SK-MEL-5 (cell line): ENCODE measurements at places on chromosomes 7 and 10.

DNA sequence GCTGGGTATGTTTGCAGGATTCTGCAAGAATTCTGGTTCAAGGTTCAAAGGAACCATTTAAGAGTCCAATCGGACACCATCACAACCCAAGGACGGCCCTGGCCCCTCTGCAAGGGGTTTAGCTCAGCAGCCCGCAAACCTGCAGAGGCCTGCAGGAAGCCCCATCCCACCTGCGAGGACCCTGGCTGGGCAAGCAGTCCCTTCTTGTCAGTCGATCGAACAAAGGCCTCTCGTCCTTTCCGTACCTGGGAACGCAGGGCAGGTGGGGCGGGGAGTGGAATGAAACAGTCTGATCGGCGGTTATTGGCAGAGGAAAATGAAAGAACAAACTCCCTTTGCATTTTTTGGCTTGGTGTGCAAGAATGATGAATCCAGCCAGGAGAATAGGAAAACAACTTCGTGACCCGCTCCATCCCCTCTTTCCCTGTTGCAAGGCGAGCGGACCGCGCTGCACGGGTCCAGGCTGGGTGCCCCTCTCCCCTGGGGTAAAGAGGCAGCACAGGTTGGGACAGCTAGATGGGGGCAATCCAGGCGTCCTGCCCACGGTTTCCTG is 73.7 kb downstream of the INSIG1 start:
- no peak for DNase-seq

- DNase-seq: no peak
These were observed 11.8 kb downstream of the SFXN2 start for GRCh38 chr10:102726274-102726673.

DNA sequence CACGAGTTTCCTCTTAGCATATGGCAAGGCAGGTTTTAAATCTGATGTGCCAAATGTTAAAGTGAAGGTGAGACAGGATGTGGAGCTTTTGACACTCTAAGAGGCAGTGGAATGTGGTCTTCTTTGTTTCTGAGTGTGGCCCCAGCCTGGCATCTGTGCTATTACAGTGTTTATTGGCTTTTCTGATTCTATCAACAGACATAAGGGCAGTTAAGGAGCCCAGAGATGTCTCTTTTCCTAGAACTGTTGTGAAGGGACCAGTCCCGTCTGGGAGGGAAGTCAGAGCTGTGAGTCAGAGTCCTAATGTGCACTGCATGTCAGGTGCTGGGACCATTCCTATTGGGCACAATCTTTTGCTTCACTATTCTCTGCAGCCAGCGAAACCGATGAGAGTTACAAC is 32.5 kb downstream of the TRUB1 start:
- no peak for DNase-seq

DNA sequence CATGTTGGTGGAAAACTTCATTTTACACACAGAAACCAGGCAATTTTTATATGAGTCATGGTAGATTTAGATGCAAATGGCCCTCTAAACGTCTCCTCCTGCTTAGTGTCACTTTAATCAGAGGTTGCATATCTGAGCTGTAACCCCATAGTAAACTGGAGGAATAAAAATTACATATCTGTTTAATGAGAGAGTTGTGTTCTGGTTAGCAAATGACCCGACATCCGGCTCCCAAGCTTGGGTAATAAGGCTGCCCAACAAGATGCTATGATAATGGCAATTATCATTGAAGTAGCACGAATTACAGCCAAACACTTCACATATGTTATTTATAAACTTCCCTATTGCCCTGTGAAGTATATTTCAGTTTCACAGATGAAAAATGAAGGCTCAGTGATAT is 10.6 kb upstream of the ADAM12 start:
- no peak for DNase-seq

GRCh38 chr10:47380341-47381102 is 3.6 kb downstream of the ZNF488 start:
- no peak for DNase-seq

GRCh38 chr7:92813390-92814024 is 22.9 kb downstream of the CDK6 start:
- no peak for DNase-seq

- DNase-seq: peak; percentile 59
These were observed 66.1 kb downstream of the LSMEM1 start for GRCh38 chr7:112546723-112547513.
